Vagina (tissue), 2 donors: ENCODE measurements at places on chromosomes 13 and 19.

GRCh38 chr13:29564373-29564772 is 31.1 kb downstream of the SLC7A1 start:
- DNase-seq: no peak

- DNase-seq: no peak
Observed at GRCh38 chr19:48975947-48976847, 11.1 kb downstream of the FTL start.

DNA sequence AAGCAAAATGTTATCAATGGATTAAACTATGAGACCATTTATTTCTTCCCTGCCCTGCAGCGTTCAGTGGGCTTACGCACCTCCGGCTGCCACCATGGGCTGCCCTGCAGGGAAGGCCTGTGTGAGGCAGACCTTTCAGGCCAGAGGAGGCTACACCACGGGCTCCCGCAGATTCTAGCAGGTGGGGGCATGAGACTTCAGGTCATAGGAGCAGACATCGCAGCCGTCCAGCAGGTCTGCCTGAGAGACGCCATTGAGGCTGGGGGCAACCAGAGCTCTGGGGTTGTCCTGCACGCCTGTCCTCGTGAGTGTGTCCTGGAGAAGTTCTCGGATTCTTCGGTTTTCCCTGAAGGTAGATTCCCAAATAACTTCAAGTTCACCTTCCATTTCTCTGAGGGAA is 9.4 kb upstream of the SLC7A9 start:
- no peak for DNase-seq

- no peak for DNase-seq
Observed at GRCh38 chr19:11397089-11397610, 13.0 kb upstream of the EPOR start.

DNA sequence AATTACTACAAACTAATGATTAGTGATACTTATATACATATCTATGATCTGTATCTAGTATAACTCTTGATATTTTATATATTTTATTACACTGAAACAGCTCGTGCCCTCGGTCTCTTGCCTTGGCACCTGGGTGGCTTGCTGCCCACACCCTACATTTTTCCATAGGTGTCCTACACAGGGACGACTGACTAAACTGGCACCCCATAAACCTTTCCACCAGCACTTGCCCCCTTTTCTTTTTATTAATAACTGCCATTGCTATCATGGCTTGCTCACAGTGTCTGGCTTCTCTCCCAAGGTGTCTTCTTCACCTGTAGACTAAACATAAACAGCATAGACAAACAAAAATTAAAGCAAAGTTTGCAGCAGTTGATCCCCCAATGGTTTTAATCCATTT is 30.4 kb downstream of the CLEC4M start:
- DNase-seq: no peak

GRCh38 chr13:48304143-48304876 is 759 bp downstream of the RB1 start:
- DNase-seq: no peak

DNA sequence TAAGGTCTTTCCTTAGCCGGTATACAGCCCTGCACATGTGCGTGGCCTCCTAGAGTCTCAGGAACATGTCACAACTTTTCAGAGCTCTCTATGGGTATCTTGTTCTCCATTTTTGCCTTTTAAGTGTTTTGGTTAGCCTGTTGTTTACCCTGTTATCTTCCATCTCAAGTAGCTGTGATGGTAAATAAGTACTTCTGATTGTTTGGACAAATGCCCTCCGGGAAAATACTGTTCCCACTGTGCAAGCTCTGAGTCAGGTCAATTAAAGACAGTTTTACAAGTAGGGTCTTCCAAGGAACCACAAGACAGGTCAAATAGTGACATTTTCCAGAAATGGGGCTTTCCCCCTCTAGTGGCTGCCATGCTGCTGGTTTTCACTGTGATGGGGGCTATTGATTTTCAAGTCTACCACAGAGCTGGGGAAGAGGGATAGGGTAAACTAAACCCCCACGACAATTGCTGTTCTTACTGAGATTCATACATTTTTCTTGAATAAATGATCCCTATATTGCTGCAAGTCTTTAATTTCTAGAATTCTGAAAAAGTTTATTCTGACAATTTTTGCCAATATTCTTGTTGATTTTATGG is 109.5 kb downstream of the TM9SF2 start:
- no peak for DNase-seq

DNA sequence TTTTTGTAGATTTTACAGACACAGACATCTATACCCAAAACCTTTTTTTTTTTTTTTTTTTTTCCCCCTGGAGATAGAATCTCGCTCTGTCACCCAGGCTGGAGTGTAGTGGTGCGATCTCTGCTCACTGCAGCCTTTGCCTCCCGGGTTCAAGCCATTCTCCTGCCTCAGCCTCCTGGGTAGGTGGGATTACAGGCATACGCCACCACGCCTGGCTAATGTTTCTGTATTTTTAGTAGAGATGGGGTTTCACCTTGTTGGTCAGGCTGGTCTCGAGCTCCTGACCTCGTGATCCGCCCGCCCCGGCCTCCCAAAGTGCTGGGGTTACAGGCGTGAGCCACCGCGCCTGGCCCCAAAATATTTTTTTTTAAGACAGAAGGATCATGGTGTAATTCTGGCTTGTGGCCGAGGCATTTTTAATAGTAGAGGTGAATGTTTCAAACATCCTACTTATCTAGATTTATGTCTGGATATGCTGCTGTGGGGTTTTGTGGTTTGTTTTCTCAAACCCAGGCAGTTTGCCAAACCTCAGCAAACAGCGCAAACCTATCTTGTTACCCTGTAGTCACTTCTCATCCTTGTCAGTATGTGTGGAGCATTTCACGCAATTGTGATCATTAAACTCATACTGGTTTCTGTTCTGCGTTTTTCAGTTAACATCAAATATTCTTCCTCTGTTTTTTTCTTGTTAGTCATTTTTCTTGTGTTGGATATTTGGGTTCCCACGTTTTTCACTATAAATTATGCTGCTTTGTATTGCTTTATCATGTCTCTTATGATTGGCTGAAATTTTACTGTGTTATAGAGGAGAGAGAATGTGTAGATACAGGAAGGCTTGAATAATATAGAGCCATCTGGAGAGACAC is 36.2 kb upstream of the GARRE1 start:
- DNase-seq: no peak

DNA sequence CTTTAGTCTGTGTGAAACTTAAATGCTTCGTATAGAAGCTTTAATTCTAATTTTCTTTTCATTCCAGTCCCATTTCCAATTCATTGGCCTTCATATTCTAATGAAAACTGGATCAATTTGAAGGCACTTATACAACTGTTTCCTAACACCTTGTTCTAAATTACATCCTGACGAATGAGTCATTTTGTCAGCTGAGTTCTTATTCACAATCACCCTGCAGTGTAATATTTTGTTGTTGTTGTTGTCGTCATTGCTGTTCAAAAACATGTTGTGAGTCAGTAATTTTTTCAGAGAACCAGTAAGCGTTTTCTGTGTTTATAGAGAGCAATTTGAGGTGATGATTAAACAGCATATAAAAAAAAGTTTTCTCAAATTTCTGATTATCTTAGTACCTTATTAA is 290.0 kb downstream of the PCDH9 start:
- no peak for DNase-seq

GRCh38 chr13:106153876-106154275 is 381.6 kb downstream of the EFNB2 start:
- DNase-seq: no peak

DNA sequence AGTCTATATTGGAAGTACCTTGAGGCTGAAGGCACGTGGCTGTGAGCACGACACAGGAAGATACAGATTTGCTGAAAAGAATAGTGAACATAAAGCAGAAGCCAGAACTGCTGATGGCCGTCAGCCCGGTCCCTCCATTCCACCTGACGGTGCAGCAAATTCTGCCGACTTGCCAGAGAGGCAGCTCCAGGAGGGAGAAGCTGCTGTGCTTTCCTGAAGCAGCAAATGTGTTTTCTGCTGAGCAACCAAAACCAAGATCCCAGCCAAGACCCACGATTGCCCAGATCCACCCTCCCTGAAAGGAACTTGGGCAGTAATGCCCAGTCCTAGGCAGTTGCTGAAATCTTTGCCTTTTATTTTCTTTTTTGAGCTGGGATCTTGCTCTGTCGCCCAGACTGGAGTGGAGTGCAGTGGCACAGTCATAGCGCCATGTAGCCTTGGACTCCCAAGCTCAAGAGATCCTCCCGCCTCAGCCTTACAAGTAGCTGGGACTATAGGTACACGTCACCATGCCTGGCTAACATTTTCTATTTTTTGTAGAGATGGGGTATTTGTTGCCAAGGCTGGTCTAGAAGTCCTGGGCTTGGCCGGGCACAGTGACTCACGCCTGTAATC is 7.0 kb upstream of the RCN3 start:
- DNase-seq: no peak

- DNase-seq: no peak
Observed at GRCh38 chr19:57171551-57172081, 4.3 kb upstream of the DUXA start.

- DNase-seq: no peak
Observed at GRCh38 chr13:60583911-60584753, 187.1 kb downstream of the TDRD3 start.

- no peak for DNase-seq
Observed at GRCh38 chr13:32723987-32724386, 137.7 kb downstream of the PDS5B start.

DNA sequence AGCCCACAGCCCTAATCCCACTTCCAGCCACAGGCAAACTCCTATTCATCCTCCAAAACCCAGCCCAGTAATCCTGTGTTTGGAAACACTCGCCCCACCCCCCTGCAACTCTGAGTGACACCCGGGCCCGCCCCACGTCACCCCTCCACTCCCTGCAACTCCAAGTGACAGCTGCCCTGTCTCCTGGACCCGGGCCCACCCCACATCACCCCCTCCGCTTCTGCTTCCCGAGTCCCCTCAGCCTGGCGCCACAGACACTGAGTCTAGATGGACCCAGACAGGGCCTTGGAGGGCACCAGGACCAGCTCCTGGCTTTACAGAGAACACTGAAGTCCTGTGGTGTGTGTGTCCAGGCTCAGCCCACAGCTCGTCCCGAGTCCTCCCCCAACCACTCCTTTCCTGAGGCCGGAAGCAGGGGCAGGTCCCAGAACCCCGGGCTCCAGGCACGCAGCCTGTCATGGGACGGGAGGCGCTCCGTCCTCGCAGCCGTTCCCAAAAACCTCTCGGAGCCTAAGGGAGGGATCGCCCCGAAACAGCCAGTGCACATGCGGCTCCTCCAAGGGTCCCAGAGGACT is 7.7 kb downstream of the REXO1 start:
- DNase-seq: no peak

DNA sequence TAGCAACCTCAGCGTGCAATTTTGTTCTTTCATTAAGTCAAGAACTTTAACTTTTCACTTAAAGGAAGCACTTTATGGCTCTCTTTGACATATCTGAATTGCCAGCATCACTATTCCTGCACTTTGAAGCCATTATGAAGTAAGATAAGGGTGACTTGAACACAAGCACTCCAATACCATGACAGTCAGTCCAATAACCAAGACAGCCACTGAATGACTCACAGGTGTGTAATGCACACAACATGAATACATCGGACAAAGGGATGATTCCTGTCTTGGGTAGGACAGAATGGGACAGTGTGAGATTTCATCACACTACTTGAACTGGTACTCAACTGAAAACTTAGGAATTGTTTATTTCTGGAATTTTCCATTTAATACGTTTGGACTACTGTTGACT is 233.7 kb upstream of the IPO5 start:
- no peak for DNase-seq

DNA sequence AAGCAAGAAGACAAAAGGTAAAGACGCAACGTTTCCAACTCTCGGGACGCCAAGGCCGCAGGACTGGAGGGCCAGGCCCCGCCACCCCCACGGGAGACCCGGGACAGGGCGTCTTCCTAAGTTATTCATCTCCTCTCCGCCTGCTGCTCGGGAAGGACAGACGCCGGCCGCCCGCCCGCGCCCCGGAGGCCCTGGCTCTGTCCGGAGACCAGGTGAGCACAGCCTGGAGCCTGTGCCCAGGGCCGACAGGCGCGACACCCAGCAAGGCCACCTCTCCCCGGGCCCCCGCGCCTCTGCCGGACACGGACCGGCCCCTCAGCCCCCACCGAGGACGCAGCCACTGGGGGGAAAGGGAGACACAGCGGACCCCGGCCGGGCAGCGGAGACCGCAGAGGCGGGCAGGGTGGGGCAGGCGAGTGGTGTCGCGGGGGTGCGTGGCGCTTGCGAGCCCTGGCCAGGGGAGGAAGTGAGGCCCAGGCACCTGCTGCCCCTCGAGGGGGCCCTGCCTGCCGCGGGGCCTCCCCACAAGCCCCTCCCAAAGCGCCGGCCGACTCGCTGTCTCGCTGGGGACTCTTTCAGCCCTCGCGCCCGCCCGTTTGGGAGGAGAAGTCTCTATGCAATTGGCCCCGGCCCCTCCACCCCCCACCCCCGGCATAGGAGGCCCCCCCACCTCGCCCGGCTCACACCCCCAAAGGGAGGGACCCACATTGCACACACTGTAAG is 17.2 kb downstream of the SMIM24 start:
- DNase-seq: no peak

- no peak for DNase-seq
Observed at GRCh38 chr19:15200553-15201364, at the start of gene NOTCH3. Gene NOTCH3 (minus strand): TSS chr19:15200995. CDS start chr19:15200905, 90 bp downstream.

GRCh38 chr13:79405501-79405830 is 589 bp downstream of the RBM26 start:
- DNase-seq: no peak

DNA sequence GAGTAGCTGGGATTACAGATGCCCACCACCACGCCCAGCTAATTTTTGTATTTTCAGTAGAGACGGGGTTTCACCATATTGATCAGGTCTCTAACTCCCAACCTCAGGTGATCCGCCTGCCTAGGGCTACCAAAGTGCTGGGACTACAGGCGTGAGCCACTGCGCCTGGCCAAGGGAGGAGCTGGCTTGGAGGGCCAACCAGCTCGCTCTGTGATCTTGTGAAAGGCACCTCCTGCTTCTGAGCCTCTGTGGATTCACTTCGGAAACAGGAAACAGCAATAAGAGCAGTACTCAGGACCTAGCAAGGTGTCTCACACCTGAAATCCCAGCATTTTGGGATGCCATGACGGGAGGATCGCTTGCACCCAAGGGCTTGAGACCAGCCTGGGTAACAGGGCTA is 2.0 kb upstream of the ELL start:
- no peak for DNase-seq

GRCh38 chr13:49938921-49939320 is 2.8 kb upstream of the SPRYD7 start:
- DNase-seq: no peak

DNA sequence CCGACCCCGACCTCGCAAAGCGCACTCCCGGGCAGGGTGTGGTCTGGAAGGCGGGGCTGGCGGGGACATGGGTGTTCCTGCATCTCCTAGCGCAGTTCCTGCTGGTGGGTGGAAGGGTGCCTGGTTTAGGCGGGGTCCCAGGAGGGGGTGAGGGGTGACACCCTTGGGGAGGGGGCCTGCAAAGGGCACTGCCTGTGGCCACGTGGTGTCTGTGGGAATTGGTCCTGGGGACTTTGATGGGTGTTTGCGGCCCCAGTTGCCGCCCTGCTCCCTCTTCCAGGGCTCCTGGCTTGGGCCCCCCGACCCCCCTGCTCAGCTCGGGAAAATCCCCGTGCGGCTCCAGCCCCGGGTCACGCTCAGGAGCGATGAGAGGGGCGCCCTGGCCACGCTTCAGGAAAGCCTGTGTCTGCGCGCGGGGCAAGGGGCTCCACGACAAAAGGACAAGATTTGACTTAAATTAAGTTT is 19.1 kb downstream of the WTIP start:
- no peak for DNase-seq
